Upper lobe of left lung (tissue), 6 donors: ENCODE measurements at places on chromosomes 4 and X.

DNA sequence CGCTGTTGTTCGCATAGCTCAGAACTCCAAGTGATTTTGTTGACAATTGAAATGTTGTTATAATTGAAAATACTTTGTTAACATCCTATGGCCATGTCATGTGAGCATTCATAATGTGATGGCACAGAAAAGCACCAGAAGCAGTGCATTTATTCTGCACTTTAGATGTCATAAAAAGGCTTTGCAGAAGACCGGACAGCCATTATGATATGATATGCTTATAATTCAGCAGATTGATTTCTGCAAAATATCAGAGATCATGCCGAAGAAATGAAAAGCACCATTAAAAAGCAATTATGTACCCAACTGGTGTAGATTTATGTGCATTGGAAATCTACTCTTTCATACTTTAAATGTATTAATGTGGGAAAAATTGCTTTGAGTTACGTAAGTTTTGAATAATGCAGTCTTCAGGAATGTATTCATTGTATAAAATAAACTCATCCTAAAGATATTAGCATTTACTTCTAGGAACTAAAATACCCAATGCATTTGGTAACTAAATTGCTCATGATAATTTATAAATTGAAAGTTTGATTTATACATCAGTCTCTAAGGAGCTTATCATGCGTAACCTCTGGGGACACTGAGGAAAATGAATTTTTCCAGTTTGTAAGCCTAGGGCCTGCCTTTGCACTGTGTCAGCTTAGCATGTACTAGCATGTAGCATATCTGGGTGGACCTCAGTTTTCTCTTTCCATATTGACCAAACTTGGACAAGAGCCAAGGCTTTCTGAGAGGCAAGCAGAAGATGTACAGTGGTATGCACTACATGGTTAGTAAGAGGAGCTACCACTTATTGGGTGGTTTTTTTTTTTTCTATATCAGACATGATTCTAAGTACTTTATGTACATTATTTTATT, 43.6 kb downstream of the TLR10 start:
- no peak overlapping the region for H3K27ac ChIP-seq
- H3K27me3 ChIP-seq: no peaks in the 10 kb centered on the region
- no peaks in the 10 kb centered on the region for H3K36me3 ChIP-seq
- no peak for DNase-seq
- no peaks in the 10 kb centered on the region for H3K4me1 ChIP-seq

DNA sequence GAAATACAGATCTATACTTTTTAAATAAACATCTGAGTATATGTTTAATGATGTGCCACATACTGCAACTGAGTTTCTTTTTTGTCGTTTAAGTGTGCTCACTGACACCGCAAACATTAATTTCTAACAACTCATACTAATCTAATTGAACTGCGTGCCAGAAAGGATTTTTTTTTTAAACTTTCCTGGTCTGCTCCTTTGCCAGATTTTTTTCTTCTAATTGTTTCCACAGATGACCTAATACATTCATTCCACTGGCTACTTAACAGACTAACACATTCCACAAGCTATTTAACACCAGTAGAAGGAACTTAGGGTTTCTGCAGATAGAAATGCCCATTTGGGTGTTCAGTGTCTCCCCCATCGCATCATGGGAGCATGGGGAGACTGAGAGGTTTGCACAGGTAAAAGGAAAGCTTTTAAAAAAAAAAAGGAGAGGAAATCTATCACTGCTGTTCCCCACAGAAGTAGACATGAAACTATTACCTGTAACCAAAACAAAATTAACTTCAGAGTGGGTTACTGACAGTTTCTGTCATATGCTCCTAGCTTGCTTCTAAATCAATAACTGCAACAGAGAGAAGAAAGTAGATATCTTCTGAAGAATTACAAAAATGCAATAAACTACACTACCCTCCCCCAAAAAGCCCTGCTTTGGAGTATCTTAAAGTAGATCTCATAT, 31.6 kb downstream of the SH3KBP1 start:
- no peaks in the 10 kb centered on the region for H3K4me1 ChIP-seq
- DNase-seq: no peak
- H3K36me3 ChIP-seq: no peaks in the 10 kb centered on the region
- H3K4me3 ChIP-seq: no peak overlapping the region
- H3K27me3 ChIP-seq: no peaks in the 10 kb centered on the region

DNA sequence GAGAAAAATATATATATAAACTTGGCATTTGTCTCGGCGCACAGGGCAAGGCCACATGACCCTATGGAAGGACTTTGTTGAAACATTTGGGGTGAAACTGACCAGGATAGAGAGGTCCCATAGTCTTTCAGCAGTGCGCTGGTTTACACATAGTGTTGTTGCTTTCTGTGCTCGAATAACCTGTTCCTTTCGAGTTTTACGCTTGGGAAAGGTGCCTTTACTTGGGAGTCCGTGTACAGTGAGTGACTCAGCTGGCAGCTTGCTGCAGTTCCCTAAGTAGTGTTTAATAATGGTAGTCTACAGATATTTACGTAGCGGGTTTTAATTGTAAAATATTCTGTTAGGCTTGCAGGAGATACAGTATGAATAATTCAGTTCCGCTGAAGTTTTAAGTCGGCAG, 578 bp downstream of the APOOL start:
- DNase-seq: no peak
- H3K27ac ChIP-seq: peak overlapping the region; percentile 55
- no peaks in the 10 kb centered on the region for H3K27me3 ChIP-seq
- no peaks in the 10 kb centered on the region for H3K36me3 ChIP-seq
- H3K4me1 ChIP-seq: no peaks in the 10 kb centered on the region

- H3K4me3 ChIP-seq: no peak overlapping the region
- no peaks in the 10 kb centered on the region for H3K36me3 ChIP-seq
- H3K27ac ChIP-seq: no peak overlapping the region
- DNase-seq: no peak
- no peaks in the 10 kb centered on the region for H3K27me3 ChIP-seq
Observed at GRCh38 chrX:56219700-56220099, 12.5 kb upstream of the KLF8 start.

- no peak for DNase-seq
- H3K4me1 ChIP-seq: peaks cover 11% of the 10 kb centered on the region
- H3K27me3 ChIP-seq: peaks cover 10% of the 10 kb centered on the region
- H3K27ac ChIP-seq: peak overlapping the region; percentile 79
- H3K36me3 ChIP-seq: no peaks in the 10 kb centered on the region
Observed at GRCh38 chr4:142845293-142846107, 601 bp downstream of the INPP4B start.

- H3K27ac ChIP-seq: no peak overlapping the region
- peaks cover 10% of the 10 kb centered on the region for H3K4me1 ChIP-seq
Observed at GRCh38 chr4:26088433-26088928, 174.5 kb downstream of the SMIM20 start.
